ENCODE measurements at places on chromosomes 12 and 14.

DNA sequence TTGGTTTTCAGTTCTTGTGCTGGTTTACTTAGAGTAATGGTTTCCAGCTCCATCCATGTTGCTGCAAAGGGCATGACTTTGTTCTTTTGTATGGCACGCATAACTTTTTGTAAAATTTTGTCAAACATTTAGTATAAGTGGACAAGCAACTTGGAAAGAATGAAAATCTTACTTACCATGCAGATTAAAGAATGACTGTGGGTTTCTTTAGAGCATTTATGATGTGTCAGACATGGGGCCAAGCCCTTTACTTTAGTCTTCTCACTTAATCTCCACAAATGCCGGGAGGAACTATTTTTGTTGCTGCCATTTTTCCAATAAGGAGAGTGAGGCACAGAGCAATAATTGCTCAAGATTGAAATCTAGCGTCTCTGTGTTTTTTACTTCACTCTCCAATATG lies 652.5 kb upstream of the TBX3 start:
- no peak for DNase-seq

- DNase-seq, result no peak
Observed at GRCh38 chr12:53078425-53079225, 565 bp downstream of the SPRYD3 start.

GRCh38 chr12:104360983-104361707 lies 57.6 kb downstream of the EID3 start:
- DNase-seq, result no peak

GRCh38 chr14:63878052-63878451 lies 25.2 kb downstream of the SYNE2 start:
- no peak for DNase-seq

DNA sequence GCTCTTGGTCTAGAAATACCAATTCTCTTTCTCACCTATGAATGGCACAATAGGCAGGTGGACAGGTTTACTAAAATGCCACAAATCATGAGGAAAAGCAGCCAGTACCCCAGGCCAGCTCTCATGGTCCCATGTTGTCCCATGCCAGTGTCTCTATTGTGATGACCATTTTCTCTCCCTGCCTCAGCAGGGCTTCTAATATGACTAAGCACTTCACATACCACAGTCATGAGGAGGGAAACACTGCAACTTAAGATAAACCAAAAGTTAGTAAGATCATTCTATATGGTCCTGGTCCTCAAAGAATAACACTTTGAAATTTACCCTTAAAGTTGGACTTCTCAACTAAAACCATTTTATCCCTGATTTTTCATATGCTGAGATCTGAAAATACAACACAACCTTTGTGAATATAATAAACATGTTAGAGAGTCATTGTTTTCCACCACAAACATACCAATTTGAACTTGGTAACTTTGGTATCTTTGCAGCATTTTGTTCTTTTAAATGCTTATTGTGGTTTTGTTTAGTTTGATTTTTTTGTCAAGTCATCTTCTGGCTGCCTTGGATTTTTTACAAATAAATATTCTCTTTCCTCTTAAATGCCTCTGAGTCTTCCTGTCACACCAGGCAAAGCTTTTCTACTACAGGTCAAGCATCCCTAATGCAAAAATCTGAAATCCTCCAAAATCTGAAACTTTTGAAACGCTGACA lies 3.6 kb downstream of the TTC5 start:
- no peak for DNase-seq

- no peak for DNase-seq
Observed at GRCh38 chr12:52358575-52359350, 8.5 kb downstream of the KRT85 start.

DNA sequence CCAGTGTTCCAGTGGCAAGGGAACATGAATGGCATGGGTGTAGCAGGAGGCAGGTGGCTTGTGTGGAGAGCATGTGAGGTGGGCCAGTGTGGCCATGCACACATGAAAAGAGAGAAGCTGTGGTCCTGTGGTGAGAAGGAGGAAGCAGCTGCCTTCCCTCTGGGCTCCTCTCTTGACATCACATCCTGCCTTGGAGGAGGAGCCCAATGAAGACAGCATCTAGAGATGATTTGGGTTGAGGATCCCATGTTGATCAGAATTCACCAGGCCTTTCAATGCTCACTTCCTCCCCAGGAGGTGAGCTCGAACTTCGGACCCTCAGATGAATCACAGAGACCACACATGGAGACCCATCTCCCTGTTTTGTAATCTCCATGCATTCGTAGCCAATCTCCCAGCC lies 82.6 kb downstream of the LRRC74A start:
- DNase-seq, result peak; percentile 54

GRCh38 chr12:3680919-3681594 lies 71.9 kb downstream of the CRACR2A start:
- no peak for DNase-seq
